ENCODE measurements at places on chromosomes 3 and 15. TPM values are rescaled to one million over a fixed set of nuclear protein-coding genes. Genes with fewer than 3 reads are reported as not detected.

DNA sequence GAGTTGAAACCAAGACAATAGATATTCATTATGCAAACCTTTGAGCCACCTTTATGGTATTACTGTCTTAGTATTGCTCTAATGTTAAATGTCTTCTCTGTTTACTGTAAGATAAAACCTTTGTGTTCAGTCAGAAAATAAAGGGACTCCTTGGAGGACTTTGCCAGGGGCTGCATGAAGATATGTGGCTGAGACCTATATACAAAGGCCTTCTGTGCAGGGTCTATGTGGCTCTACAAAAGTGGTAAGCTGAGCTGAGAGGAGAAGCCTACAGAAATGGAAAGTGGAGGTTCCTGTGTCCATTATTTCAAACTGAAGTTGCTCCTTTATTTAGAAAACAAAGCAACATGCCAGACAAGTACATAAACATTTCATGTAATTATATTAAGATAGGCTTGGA, 131.5 kb downstream of the FNDC3B start:
- DNase-seq, result no peak

- DNase-seq, result no peak
Observed at GRCh38 chr15:58139276-58139988, 1.3 kb downstream of the AQP9 start.

- DNase-seq, result no peak
Observed at GRCh38 chr3:46714728-46715506, 2.8 kb downstream of the PRSS50 start.

DNA sequence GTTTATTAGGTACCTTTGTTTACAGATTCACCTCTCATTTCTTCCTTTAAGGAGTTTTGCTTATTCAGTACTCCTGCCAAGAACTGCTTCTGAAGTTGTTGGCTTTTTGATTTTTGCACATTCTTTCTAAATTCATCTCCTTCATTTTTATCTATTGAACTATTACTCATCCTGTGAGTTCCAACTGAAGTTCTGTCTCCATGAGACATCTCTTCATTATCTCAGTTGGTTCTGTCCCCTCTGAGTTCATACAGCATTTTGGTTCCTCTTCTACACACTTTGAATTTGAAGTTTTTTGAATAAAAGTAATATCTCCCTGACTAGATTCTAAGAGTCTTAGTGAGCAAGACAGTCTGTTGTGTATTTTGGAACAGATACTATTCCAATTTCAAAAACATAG, 299.7 kb downstream of the OTOL1 start:
- no peak for DNase-seq

DNA sequence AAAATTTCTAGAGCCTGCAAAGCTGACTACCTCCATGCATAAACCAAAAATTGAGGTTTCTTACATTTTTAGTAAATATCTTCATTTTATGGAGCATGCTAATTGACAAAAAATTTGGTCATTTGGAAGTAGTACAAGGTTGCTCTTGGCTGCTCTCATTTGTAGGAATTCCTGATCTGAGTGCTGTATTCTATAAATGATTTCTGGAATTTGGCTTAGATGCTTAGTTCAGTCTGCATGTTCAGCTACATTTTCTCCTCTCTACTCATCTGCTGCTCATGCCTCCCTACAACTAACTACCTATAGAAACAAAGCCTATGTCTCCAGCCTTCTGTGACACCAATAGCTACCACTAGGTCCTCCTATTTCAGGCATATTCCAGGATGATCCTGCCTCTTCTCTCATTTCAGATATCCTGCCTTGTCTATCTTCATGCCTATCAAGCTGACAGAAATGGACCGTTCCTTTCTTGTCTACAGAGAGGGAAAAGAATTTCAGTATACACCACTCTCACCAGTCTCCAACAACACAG, 901.1 kb downstream of the TBL1XR1 start:
- no peak for DNase-seq

DNA sequence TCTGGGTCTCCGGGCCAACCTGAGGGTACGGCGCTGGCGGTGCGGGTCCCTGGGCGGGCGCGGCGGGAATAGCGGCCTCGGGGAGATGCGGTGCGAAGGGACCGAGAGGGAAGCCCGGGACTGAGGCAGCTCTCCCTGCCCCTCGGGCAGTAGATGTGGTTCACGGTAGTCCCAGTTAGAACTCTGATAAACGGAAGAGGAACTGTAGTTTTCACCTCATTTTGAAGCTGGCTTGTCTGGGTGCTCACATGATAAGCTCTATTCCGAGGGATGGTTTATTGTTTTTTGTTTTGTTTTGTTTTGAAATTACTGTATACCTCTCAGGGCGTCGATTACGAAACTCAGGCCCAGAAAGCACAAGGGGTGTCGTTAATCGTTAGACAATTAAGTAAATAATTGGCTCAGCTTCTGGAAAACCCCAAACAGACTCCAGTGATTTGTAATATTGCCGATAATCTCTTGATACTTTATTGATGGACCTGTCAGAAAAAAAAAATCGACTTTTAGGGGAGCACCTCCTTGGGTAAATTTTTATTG, 413 bp downstream of the NUSAP1 start:
- peak; percentile 70 for DNase-seq

- DNase-seq, result no peak
Observed at GRCh38 chr15:68642491-68642845, 63.7 kb downstream of the CORO2B start.

GRCh38 chr3:195106418-195106906, 164.5 kb downstream of the XXYLT1 start:
- peak; percentile 78 for DNase-seq

GRCh38 chr3:25593001-25593400, 71.7 kb downstream of the TOP2B start:
- no peak for DNase-seq

DNA sequence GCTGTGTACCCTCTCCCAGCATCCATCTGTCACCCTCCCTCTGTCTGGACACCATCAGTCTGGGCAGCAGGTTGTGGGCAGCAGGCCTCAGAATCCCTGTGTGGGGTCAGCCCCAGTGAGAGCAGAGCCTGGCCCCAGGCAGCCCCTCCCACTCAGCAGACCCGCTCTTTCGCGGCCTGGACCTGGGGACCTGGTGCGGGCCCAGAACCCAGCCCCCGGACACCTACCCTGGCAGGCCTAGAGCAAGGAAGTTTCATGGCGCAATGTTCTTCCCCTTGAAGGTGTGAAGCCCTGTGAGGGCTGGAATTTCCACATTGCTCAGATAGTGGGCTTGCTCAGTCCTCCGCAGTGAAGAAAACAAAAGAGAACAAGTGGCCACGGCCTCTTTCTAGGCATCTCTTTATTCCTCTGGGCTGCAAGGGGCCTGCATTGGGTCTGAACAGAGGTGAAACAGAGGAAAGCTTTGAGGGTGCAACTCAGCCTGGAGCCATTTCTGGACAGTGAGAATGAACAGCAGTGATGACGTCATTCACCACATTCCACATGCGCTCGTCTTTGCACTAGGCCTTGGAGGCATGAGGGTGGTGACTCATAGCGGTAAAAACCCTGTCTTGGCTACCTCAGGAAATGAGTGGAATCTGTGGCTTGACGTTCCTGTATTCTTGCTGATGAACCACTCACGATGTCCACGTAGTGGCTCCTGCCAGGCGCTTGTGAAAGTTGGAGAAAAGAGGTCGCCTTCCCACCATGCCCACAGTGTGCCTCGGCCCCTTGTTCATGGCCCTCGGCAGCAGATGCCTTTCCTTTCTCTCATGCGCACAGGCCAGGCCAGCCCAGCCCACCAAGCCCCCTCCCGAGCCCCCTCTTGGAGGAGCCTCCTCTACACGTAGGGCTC, 66.1 kb downstream of the SLC30A4 start:
- DNase-seq, result no peak

DNA sequence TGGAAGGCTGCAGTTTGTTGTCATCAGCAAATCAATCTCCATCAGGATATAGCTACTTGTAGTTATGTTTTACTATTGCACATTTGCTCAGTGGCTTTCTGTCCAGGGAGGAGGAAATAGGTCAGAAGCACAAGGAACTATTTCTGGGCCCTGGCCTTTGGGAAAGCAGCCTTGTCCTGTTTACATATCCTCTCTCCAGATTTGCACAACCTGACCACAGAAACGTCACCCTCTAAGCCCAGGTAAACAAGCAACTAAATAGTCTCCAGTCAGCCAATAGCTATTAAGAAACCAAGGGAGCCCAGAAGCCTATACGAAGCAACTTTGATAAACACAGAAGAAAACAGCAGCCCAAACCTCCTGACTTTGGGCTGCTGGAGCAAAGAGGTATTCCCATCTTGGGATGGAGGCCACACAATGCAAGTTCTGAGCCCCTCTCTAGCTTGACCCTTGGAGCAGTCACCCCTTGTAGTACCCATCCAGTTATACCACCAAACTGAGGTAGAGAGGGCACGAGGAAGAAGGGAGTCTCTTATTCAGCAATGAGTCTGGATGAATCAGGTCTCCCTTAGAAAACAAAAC, 2.3 kb upstream of the FEM1B start:
- no peak for DNase-seq

DNA sequence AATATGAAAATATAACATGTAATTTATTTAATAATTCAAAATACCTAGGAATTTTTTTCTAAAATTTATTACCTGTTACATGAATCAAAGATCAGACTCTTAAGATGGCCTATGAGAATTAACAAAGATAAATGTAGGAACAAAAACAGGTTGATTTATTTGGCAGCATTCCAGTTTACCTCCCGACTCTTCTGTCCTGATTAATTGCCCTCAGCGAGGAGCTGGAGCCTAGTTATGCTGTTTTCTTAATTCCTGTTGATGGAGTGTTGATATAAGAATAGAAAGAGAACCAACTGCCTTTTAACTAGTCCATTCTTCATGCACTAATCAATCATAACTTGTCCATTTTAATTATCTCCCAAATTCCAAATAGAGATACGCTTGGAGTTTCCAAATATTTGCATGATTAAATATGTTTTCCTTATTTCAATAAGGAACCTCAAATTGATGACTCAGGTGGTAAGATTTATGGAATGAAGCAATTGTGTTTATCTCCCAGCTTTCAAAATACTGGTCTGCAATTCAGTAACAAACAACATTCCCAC, 10.6 kb upstream of the CPB1 start:
- DNase-seq, result no peak

DNA sequence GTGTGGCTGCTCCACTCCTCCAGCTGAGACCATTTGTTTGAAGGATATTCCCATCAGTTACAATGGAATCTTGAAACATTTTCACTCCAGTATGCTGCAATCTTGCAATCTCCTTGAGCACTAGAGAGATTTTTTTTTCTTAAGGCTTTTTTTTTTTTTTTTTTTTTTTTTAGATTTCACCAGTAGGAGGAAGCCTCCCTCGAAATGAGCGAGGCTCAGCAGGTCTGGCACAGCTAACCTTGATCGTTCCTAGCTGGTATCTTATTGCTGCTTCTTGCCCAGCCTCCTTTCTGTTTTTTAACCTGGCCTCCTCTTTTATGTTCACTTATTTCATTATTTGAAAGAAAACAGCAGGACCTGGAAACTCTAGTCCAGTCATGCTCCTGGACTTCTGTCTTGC, 48.1 kb downstream of the RAP2B start:
- no peak for DNase-seq

GRCh38 chr3:183303690-183304089, 50.6 kb downstream of the B3GNT5 start:
- DNase-seq, result no peak

- peak; percentile 50 for DNase-seq
Observed at GRCh38 chr3:37861620-37862041, at the start of gene CTDSPL. Gene CTDSPL, plus strand, starts transcription at chr3:37861880. Its CDS starts 320 bp downstream, at chr3:37862200.

GRCh38 chr3:22542311-22542710, 660.8 kb upstream of the UBE2E2 start:
- DNase-seq, result no peak

- DNase-seq, result no peak
Observed at GRCh38 chr3:182910936-182911781, 69.2 kb downstream of the DCUN1D1 start.

DNA sequence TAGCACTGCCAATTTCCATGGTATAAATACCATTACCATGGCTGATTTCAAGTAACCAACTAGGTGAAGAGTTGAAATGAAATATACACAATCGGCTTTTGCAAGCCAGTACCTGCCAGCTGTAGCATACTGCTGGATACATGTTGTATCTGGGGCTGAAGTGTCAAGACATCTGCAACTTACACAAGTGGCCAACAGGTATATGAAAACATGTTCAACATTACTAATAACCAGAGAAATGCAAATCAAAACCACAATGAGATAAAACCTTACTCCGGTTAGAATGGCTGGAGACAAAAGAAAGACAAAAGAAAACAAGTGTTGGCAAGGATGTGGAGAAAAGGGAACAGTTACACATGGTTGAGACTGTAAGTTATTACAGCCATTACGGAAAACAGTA, 11.6 kb downstream of the ATOSA start:
- DNase-seq, result no peak

DNA sequence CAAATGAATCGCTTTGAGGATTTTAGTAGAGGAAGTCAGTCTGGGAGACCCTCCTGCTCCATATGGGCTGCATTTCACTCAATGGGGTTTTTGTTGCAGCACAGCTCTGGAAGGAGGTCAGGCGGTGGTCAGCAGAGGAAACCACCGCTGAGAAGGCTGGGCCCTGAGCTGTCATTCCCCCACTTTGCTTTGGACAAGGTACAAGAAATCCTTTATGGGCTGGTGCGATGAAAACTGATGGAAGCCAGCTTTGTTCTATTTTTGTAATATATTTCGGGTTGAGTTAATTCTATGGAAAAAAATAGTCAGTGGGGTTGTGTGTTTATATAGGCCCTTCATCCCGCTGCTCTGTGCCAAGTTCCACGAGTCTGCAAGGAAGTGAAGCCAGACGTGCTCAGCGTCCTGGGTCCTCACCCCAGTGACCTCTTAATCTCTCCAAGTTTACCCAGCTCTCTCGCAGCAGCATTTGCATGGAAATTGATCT, 157.1 kb upstream of the TMC3 start:
- peak; percentile 16 for DNase-seq

DNA sequence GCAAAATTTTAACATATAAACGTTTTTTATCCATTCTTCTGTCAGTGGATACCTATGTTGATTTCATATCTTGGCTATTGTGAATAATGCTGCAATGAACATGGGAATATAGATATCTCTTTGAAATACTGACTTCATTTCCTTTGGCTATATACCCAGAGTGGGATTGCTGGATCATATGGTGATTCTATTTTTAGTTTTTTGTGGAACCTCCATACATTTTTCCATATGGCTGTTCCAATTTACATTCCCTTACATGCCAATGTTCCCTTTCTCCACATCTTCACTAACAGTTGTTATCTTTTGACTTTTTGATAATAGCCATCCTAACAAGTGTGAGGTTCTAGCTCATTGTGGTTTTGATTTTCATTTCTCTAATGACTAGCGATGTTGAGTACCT, 344.6 kb downstream of the EPHA3 start:
- DNase-seq, result no peak

GRCh38 chr3:156975721-156976120, 149.6 kb downstream of the LEKR1 start:
- no peak for DNase-seq

Gene GABRG3
- 0.72 TPM for total RNA-seq

Gene GP9
- not detected for total RNA-seq

Gene MCF2L2
- total RNA-seq, result 7.3 TPM

Gene LYZL4
- total RNA-seq, result not detected

Gene EIF5A2
- total RNA-seq, result 7.7 TPM

Gene RLBP1
- total RNA-seq, result not detected

Gene LZTFL1
- 9.6 TPM for total RNA-seq

Gene COLQ
- 2.2 TPM for total RNA-seq
